ENCODE measurements at places on chromosomes 2 and 18.

DNA sequence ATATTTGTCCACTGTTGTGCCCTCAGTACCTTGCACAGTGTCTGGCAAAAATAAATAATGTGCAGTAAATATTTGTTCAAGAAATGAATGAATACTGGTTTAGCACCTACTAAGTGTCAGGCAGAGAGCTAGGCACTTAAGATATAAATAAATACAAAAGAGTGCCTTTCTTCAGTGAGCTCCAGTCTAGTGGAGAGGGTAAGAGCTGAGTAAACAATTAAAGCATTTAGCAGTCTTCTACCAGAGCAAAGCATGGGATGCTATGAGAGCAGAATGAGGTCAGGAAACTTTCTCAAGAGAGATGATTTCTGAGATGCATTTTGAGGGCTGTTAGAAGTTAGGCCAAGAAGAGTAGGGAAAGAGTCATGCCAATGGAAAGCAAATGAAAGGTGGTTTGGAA lies 314.7 kb downstream of the DSC3 start:
- DNase-seq, result no peak

- peak; percentile 16 for DNase-seq
These were observed 49.4 kb downstream of the CCDC102B start for GRCh38 chr18:68847219-68847837.

- no peak for DNase-seq
These were observed 12.4 kb upstream of the TLK1 start for GRCh38 chr2:171173087-171173486.

DNA sequence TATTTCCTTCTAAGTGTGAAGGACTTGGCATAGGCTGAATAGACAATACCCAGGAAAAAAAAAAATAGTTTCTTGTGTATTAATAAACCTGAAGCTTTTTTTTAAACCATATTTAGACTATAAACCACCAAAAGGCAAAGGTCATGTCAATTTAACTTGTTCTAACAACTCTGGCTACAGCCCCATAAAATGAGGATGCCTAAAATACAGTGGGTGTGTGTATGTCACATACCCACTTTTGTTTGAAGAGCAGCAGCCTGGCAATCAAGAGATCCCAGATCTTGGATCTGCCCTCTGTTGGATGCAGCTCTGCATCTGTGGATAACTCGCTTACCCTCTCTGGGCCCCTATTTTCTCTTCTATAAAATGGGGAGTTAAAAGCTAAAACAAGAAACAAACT lies 65.4 kb downstream of the SATB2 start:
- DNase-seq, result no peak

DNA sequence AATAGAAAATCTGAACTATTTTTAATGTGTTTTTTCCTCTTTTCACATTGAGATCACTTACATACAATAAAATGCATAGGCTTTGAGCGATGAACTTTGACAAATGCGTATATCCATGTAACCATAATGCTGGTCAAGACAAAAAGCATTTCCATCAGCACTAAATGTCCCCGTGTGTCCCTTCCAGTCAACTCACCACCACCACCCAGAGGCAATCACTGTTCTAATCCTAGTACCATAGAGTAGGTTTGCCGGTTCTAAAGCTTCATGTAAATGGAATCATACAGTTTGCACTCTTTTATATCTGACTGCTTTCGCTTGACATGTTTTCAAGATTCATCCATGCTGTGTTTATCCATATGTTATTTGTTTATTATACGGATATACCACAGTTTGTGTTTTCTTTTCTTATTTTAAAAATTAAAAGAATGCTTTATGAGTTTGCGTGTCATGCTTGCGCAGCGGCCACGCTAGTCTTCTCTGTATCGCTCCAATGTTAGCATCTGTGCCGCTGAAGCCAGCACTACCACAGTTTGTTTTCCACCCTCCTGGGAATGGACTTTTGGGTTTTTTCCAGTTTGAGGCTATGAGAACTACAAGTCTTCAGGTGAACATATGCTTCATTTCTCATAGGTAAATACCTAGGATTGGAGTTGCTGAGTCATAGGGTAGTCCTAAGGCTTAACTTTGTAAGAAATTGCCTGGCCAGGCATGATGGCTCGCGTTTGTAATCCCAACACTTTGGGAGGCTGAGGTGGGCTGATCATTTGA lies 197.5 kb upstream of the CHAC2 start:
- DNase-seq, result no peak

DNA sequence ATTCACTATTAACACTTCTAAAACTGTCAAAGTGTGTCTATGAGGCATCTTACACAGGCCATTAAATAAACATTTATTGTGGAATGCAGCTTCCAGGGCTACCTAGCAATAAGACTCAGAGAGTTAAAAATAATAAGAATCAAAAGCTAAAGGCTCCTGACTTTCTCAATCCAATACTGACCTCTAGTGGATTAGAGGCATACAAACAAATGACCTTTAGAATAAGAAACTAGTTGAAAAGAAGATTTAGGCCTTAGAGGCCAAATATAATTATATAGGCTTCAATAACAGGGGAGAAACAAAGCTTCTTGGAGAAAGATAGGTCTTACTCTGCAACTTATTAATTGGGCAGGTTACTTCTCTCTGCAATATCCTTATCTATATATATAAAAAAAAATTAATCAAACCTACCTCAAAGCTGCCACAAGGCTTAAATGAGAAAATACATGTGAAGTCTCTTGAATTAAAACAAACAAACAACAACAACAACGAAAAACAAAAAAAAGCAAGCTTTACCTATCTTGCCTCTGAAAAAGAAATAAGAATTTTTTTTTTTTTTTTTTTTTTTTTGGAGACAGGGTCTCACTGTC lies 246.1 kb downstream of the EXOC6B start:
- DNase-seq, result peak; percentile 32

DNA sequence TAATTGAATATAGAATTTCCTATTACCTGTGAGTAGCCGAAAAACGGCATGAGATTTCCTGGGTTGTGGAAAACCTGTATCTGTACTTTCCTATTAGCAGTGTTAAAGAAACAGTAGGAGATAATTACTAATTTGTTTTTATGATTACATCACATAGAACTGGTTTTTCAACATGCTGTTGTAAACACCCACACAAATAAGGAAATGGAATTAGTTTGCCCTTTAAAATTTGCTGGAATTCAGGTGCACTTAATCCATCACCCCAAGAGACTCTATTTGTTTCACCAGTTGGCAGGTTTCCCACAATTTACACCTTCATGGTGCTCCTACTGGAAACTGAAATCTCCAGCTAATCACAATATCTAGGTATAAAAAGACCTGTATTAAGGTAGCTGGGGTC lies 274.1 kb upstream of the SLC8A1 start:
- no peak for DNase-seq

DNA sequence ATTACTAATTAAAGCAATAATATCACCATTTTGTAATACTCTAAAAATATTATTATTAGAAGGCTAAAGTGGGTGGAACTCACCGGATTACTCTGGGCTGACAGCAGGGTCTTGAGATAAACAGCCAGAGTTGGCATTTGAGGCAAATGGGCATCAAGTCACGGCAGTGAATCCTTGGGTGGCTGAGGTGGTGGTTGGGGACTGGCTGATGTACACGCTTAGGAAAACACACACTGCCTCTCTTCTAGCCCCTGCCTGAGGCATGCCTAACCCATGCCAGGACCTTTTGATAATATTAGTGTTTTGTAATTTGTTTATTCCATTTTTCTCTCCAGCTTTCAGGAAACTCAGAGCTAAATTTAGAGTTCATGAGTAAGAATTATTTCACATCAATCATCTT lies 76.8 kb downstream of the ACKR3 start:
- no peak for DNase-seq

GRCh38 chr2:46181789-46182530 lies 115.2 kb upstream of the EPAS1 start:
- no peak for DNase-seq

DNA sequence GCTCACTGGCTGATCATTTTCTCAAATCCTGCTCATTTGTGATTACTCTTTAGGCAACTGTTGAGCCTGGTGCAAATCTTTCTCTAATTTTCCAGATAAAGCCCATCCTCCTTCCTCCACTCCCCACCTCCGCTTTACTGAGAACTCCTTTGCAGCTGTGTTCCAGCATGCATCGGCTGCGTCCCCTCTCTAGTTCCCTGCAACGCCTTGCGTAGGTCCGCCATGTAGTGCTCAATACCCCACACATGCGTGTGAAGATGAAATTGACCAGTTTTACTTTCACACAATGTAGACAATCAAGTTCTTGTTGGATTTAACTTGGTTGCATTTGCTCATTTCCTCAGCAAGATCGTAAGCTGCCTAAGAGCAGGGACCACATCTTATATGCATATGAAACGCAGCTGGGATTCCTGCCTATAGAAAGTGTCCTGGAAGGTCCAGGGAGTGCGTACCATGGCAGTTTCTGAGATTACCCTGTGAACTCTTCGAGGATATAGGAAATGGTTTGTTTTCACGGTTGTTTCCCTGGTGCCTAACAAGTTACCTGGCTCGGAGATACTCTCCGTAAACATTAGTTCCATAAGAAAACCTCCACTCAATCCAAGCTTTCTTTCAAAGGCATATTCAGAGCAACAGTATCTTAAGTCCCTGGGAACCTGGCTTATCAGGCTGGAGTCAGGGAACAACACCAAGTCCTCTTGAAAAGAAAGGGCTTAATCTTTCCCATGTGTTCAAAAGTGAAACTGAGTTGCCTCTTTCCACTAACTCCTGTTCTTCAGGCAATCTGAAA lies 766.4 kb upstream of the ID2 start:
- DNase-seq, result peak; percentile 13

GRCh38 chr2:16661526-16661925 lies 4.1 kb downstream of the CYRIA start:
- no peak for DNase-seq

- peak; percentile 79 for DNase-seq
These were observed 139.7 kb downstream of the HRH4 start for GRCh38 chr18:24600076-24600654.

GRCh38 chr18:64201781-64202180 lies 52.9 kb upstream of the LINC00305 start:
- DNase-seq, result no peak

GRCh38 chr18:1304392-1304992 lies 399.8 kb downstream of the ADCYAP1 start:
- DNase-seq, result no peak

DNA sequence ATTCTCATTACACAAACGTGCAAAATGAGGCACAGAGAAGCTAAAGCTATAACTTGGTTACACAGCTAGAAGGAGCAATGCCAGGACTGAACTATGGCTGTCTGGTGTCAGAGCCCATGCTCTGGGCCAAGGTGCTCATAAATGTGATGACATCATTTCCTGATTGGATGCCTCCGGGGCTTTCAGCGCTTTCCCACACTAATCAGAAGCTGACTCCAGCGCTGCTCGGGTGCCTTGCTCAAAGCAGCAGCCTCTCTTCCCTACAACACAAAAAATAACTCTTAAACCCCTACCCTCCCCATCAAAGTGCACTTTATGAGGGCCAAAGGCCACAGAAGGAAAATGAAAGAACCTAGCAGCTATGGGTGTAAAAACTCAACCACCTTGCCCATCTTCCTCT lies 90.7 kb downstream of the STK39 start:
- DNase-seq, result peak; percentile 27

GRCh38 chr2:20565623-20566236 lies 85.2 kb downstream of the HS1BP3 start:
- no peak for DNase-seq

DNA sequence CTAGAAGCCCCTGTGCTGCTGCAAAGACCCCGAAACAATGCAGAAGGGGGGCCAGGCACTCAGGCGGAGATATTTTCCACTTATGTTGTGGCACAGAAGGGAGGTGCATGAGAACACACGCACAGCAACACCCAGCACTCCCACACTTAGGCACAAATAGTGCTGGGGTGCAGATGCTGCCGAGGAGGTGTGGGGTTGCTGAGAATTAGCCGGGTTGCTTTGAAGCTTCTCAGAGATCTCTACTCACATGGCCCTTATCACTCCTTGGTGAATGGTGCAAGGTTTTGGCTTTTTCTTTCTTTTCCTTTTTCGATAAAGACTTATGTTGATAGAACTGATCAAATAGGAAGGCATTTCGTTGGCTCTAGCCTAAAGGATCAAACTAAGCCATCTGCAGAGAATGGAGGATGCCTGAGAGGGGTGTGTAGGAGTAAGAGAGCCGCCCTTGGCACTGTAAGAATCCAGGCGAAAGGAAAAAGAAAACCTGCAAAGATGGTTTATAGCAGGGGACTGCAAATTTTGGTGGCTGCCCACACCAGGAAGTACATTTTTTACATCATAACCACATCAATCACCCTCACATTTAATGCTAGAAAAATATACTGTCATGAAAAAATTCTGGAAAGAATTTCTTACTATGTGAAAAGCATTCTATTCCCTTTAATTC lies 27.9 kb upstream of the FHL2 start:
- no peak for DNase-seq

- DNase-seq, result no peak
These were observed 17.0 kb downstream of the MBOAT2 start for GRCh38 chr2:8986327-8986976.

- DNase-seq, result peak; percentile 7
These were observed 58.3 kb downstream of the DOCK10 start for GRCh38 chr2:224983712-224984554.

- DNase-seq, result no peak
These were observed 23.4 kb downstream of the ZNF516 start for GRCh38 chr18:76471593-76471992.

- DNase-seq, result peak; percentile 28
These were observed 977 bp downstream of the SLC8A1 start for GRCh38 chr2:40450796-40451430.

- peak; percentile 26 for DNase-seq
These were observed 26.6 kb downstream of the ASB18 start for GRCh38 chr2:236237468-236238190.

DNA sequence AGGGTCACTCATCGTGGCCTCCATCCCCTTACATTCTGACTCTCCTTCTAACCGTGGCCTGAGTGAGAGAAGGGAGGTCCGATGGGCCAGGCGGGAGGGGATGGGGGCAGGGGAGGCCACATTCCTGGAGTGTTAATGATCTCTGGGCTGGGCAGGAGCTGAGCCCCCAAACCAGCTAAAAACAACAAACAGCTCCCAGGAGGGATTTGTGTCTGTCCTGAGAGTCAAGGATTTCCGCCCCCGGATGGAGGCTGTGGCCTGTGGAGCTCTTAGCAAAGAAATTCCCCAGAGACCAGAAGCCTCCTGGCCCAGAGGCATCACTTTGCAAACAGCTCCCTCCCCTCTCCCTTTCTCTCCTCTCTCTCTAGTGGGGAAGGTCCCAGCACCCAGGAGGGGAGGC lies 23.5 kb downstream of the EMX1 start:
- no peak for DNase-seq

DNA sequence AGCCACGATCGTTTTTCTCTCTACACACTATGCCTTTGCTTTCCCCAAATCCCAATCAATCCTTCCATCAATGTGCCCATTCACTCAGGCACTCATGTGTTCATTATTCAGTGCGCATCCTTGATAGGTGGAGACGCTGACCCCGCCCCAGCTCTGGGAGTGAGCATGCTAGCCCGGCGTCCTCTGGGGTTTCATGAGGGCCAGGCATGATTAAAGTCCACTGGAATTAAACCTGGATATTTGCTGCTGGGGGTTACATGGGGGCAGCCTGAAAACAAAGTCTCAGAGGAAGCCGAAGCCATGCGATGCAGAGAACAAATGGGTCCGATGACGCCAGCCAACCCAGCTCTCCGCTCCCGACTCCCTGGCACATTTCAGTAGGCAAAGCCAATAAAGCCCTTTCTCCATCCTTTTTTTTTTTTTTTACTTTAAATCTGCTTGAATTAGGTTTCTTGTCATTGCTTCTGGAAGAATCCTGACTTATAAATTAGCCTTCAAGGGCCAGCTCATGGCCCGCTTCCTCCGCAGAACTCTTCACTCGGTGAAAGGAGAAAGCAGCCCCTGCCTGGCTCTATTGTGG lies 316.4 kb upstream of the ID2 start:
- no peak for DNase-seq

Data from hepatocyte (in vitro differentiated cells).